ENCODE measurements at places on chromosomes 12 and 14. TPM values are rescaled to one million over a fixed set of nuclear protein-coding genes. Genes with fewer than 3 reads are reported as not detected.

Gene CLSTN3
- 9.5 TPM for total RNA-seq

Gene OTOGL
- under 0.01 TPM for total RNA-seq

Gene ZC2HC1C
- total RNA-seq = 1.5 TPM

DNA sequence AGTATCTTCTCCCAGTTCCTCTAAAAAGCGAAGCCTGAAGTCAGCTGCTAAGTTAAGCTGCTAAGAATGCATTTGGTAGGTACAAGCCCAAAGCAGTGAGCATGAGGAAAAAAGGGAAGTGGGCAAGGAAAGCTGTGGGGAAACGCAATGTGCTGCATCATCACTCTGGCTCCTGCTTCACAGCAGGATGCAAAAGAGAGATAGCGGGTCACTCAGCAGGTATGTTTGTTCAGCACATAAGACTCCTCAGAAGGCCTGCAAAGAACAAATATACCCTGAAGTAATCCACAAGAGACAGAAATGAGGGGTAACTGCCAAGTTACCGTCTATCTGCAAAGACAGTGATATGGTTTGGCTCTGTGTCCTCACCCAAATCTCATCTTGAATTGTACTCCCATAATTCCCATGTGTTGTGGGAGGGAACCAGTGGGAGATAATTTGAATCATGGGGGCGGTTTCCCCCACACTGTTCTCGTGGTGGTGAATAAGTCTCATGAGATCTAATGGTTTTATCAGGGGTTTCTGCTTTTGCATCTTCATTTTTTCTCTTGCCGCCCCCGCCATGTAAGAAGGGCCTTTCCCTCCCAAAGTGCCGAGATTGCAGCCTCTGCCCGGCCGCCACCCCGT, 127.4 kb upstream of the EGLN3 start:
- no peak for DNase-seq

Gene AQP2
- total RNA-seq = not detected

- no peak for DNase-seq
Measured at GRCh38 chr12:47883663-47884195, 21.1 kb downstream of the VDR start.

All from fibroblast of lung (primary cell).